ENCODE measurements at places on chromosomes 1 and 21.
A peak's percentile ranks its signal among the peaks of the same experiment; 100 is the strongest.

- no peak for DNase-seq
Observed at GRCh38 chr1:58076258-58076657, 470.3 kb downstream of the OMA1 start.

- no peak for DNase-seq
Observed at GRCh38 chr1:37570528-37571334, 14.0 kb downstream of the DNALI1 start.

- DNase-seq, result no peak
Observed at GRCh38 chr1:216238844-216239243, 184.4 kb downstream of the USH2A start.

- DNase-seq, result peak; percentile 24
Observed at GRCh38 chr1:39539252-39539790, 37.3 kb downstream of the PABPC4 start.

- DNase-seq, result no peak
Observed at GRCh38 chr1:12518931-12519692, 98.9 kb downstream of the DHRS3 start.

DNA sequence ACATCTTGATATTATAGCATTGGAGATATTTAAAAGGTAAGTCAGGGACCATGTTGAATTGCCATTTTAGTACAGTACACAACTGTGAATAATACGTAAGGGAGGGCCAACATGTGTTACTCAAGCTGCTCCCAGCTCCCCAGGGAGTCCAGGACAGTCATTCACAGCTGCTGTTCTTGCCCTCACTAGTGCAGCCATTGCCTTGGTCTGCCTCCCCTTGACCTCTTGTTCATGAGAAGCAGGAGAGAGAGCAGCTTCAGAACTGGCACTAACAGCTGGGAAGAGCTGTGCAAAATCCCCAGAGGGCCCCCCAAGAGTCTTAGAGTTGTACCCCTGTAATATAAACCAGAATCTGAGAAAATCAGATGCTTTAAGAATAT is 16.4 kb downstream of the TCEANC2 start:
- DNase-seq, result no peak

DNA sequence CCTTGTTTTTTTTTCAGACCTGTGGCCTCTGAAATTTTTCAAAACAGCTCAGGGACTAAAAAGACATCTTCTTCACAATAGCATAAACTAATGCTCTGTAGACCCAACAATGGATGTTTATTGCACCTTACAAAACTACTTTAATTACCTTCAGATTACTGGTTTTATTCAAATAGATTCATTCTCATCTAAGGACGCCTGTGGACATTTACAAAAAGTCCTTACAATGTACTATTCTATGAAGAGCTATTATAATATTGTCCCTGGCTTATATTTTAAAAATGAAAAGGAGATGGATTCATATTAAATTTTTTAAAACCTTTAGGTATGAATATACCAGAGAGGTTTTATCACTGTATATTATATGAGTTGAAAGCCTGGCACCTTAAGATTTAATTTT is 238.4 kb upstream of the NR5A2 start:
- DNase-seq, result no peak

DNA sequence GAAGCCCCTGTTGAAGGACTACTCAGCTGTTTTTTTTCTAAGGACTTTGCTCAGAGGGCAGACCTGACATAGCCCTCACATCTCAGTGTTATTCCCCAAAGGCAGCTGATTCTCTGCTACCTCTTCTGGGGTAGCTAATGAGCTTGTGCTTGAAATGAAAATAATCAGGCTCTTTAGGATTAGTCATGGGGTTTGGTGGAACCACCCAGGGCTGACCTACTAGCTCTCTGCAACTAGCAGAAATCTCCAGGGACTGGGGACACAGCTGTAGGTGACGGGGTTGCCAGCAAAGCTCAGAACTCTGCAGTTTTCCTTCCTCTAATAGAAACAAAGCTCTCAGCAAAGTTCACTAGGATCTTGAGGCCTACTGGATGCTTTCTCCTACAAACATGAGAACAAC is 106.4 kb upstream of the BCL9 start:
- DNase-seq, result no peak

- DNase-seq, result no peak
Observed at GRCh38 chr1:205746757-205747412, 3.1 kb downstream of the NUCKS1 start.

- DNase-seq, result peak; percentile 39
Observed at GRCh38 chr1:221435504-221435904, 306.4 kb downstream of the DUSP10 start.

DNA sequence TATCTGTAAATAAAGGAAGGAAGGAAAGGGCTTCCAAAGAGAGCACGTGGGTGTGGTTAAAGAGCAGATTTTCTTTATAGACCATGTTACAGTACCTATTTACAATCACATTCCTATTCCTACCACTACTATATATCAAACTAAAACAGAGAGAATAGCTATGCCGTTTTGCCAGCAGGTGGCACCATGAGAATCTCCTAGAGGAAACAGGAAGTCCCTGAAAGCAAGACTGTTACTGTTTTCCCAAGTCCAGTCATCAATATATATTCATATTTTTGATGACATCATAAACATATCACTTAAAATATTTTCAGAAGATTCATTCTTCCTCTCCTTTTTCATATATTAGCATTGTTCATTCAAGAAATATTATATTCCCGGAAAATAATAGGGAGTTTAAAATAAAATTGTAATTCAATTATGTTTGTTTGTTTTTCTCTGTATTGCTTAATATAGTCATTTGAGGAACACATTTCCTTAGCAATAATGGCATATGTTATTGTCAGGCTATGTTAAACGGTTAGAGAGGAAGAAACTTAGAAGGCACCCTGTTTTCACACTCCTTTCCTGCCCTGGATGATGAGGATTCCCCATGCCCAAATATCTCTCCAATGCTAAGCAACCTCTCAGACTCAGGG is 6.6 kb downstream of the CCDC190 start:
- DNase-seq, result peak; percentile 29

- no peak for DNase-seq
Observed at GRCh38 chr1:220943319-220943996, 64.2 kb downstream of the HLX start.
